Left lobe of liver (tissue), 2 donors: ENCODE measurements at places on chromosomes 3 and 15. TPM values are rescaled to one million over a fixed set of nuclear protein-coding genes. Genes with fewer than 3 reads are reported as not detected.

CSPG4 gene
- 0.23 TPM for total RNA-seq

THSD4 gene
- 19.5 TPM for total RNA-seq

DNA sequence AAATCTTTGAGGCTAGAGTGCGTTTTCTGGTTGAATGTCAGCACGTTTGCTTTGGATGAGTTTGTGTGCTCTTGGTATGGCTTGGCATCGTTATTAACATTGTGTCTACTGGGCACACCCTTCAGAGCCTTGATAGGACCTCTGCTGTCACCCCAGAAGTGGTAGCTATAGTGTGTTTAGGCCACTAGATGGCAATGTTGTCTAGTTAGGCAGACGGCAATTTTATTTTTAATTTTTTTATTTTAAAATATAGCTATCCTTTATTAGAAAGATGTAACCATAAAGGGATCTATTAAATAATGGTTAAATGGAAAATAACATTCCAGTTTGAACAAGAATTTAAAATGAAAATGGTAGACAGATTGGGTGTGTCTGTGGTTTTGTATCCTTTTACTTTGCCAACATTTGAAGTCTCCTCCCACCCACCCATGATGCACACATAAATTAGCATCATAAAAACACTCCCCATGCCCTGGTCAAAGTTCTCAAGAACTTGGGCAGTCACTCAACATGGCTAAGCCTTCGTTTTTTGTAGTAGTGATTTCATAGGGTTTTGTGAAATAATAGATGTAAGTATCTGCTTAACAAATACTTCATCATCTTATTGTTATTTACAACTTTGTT lies 200.7 kb downstream of the KCNH8 start:
- no peak for DNase-seq

DNA sequence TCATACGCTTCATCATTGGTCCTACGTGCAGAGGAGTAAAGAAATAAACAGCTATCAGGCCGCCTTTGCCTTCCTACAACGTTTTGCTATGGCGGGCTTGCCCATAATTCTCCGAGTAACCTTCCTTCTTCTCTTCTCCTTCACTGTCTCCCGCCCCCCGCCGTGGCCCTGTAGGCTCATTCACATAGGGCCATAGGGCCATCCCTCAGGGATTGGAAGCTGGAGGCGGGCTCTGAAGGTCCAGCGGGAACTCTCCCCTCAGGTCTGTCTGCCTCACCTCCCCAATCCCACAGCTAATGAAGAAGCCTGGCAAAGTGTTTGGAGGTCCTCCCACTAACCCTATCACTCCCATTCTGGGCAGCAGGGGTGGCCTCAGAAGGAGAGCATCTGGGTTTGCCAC lies 43.6 kb downstream of the SEMA5B start:
- no peak for DNase-seq

DNA sequence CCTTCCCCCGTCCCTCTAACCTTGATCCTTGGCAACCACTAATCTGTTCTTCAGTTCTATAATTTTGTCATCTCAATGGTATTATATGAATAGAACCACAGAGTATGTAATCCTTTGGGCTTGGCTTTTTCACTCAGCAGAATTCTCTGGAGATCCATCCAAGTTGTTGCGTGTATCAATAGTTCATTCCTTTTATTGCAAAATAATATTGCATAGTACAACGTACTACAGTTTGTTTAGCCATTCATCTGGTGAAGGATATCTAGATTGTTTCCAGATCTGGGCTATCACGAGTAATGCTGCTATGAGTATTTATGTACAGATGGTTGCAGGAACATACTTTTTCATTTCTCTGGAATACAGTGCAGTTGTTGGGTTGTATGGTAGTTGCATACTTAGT lies 76.2 kb downstream of the PLXNA1 start:
- no peak for DNase-seq

- no peak for DNase-seq
These were observed 10.5 kb downstream of the LRRK1 start for GRCh38 chr15:100929641-100930042.

- no peak for DNase-seq
These were observed 155.1 kb downstream of the LRTM1 start for GRCh38 chr3:54772746-54773145.
